Activated CD4-positive, alpha-beta memory T cell treated with anti-CD3 and anti-CD28 coated beads for 36 hours (primary cell): ENCODE measurements at places on chromosomes 1 and 21. TPM values are rescaled to one million over a fixed set of nuclear protein-coding genes. Genes with fewer than 3 reads are reported as not detected.

DNA sequence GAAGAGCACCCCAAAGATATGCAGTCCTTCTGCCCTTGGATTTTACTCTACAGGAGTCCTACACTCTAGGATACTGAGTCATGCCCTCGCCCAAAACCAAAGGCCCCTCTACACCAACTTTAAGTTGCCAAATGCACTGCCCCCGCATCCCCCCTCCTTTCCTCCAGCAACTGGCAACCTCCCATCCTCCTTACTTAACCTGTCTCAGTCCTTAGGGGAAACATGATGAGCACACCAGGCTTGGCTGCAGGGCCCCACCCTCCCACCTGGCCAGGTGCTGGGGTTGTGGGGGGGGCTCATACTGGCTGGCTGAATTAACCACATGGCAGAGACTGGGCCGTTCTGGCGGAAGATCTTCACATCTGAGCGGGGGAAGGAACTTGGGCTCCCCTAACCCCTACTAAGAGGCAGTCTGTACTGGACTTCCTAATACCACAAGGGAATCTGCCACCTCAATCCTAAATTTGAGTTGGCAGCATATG is 1.2 kb downstream of the HDGF start:
- peak; percentile 73 for DNase-seq

GRCh38 chr1:95863086-95863485 is 629.1 kb downstream of the RWDD3 start:
- no peak for DNase-seq

- DNase-seq = no peak
Measured at GRCh38 chr1:174785510-174785909, 214.2 kb upstream of the CACYBP start.

DNA sequence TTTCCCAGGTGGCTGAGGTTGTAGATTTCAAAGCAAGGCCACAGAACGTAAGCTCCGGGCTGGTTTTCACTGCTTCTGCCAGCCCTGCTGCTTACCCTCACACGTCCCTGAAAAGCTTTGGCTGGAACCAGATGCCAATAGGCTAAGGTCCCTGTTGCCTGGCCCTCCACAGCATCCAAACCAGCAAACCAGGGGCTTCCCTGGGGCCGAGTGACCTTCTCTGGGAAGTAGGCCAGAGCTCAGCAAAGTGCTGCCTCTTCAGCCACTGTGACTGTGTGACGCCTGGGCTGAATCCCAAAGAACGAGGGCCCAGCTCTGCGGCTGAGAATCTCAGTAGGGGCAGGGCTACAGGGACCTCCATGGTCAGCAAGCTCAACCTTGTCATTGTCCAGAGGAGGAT is 28.9 kb upstream of the RBM15 start:
- DNase-seq = no peak

DNA sequence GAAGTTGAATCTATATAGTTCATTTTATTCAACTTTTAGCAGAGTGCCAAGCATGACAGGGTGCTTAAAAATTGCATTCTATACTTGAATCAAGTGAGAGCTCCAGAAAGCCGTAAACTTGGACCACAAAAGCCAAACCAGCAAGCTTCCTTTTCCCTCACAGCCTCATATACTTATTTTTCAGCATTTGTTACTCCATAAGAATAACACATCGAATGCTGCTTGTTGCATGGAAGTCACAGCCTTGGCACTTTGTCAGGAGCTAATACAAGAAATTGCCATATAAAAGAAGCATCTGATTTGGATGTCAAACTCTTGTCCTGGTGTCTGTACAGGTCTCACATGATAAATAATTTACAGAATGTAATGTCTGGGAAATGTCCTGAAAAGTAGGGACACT is 87.4 kb downstream of the PLXNA2 start:
- no peak for DNase-seq

GRCh38 chr1:80523861-80524260 is 1276.9 kb upstream of the ADGRL2 start:
- no peak for DNase-seq

DNA sequence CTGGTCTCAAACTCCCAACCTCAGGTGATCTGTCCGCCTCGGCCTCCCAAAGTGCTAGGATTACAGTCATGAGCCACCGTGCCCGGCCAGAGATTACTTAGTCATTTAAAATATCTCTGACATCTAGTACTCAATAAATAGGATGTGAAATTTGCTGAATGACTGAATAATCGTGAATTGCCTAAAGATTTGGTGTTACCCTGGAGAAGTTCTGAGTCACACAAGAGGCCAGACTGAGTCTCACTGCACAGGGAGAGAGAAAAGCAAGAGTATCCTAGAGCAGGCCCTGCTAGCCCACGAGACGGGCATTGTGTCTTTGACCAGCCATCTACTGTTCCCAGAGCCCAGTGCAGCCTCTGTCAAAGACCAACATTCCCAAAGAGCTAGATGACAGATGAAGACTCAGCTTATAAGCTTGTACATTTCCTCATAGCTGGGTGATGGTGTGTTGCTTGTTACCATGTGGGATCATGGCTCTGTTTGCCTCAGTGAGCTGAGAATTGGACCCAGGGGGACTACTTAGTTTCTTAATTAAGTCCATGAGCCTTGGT is 5.6 kb upstream of the EIF4G3 start:
- DNase-seq = no peak

- DNase-seq = no peak
Measured at GRCh38 chr1:209040351-209040750, 543.2 kb upstream of the CAMK1G start.

DNA sequence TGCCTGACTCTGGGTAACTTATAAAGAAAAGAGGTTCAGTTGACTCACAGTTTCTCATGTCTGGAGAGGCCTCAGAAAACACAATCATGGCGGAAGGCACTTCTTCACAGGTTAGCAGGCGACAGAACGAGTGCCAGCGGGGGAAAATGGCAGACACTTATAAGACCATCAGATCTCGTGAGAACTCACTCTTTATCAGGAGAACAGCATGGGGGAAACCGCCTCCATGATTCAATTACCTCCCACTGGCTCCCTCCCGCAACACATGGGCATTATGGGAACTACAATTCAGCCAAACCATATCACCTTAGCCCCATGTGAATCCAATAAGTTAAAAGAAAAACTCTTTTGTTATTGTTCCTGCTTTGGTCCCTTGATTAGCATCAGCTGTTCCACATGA is 725.2 kb downstream of the LRRIQ3 start:
- no peak for DNase-seq

DNA sequence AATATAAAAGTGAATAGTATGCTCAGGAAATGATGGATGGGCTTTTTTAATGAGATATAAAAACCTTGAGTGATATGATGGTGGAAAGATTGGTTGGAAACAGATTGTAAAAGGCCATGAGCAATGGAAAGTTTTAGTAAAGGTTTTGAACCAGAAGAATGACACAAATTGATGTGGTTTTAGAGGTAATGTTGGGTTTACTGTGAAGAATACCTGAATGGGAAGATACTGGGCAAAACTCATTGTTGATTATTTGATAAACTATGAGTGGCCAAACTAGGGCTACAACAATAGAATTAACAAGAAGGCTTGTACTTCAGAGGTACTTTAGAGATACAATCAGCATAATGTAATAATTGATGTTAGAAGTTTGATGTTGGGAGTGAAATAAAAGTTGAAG is 108.5 kb downstream of the PTGS2 start:
- DNase-seq = no peak

GRCh38 chr21:34781526-34781925 is 112.7 kb downstream of the CLIC6 start:
- no peak for DNase-seq

GRCh38 chr21:20167059-20167458 is 831.1 kb upstream of the NCAM2 start:
- DNase-seq = no peak

DNA sequence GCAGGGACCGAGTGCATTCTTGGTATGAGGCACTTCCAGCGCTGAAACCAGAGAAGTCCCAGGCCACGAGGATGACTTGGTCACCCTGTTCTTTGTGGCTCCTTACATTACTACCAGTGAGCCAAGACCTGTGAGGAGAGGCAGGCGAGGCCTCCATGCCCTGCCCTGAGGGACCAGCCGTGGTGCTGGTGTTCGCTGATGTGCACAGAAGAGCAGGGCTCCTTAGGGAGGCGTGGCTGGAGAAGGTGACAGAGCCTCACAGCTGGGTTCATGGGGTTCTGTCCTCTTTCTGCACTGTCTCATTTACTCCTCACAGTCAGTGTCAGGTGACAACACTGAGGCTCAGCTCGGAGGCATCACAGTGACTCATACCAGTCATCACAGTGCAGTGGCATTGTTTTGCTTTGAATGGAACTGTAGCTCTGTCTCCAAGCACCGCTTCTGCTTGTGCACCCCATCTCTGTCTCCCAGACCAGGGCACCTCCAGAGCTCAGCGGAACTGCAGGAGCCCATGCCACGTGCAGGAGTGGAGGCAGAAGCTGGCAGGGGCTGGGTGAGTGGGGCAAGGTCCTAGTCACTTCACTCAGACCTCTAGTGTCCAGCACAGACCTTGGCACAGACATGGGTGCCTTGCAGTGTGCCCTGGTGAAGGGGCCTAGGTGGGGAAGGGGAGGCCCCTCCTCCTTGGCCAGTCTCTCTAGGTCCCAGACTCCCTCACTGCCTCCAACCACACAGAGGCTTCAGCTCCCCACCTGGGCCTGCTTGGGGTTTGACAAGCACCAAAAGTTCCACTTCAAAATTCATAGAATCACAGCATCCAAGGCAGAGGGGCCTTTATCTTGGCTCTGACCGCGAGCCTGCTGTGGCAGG is 310.9 kb downstream of the MATN1 start:
- DNase-seq = no peak

DNA sequence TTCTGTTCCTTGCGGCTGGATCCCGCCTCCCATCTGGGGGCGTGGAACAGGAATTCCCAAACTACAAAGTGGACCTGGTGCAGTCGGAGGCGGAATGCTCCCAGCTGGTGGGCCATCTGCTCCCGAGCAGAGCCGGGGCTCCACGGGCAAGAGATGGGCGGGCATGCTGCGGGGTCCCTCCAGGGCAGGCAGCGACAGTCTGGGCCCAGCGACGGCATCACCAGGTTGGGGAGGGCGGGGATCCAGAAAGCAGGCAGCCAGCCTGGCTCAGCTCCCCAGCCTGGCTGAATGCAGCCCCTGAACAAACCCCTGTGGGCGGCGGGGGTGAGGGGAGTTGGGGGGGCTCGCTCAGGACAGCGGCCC is 3.6 kb downstream of the MEGF6 start:
- DNase-seq = no peak

DNA sequence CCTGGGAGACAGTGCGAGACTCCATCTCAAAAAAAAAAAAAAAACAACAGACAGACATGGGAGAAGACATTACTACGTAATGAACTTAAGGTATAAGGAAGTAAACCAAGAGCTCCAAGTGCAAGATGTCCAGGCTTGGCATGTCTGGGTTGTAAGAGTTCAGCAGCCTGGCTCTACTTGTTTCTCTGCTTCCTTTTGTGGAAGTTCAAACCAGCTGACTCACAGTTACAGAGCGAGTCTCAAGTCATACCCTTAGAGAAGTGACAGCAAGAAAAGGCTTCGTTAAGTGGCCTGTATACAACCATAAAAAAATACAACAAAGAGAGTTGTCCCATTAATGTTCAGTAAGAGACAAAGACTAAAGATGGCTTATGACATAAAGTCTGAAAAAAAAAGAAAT is 1.3 kb downstream of the RIT1 start:
- no peak for DNase-seq

DNA sequence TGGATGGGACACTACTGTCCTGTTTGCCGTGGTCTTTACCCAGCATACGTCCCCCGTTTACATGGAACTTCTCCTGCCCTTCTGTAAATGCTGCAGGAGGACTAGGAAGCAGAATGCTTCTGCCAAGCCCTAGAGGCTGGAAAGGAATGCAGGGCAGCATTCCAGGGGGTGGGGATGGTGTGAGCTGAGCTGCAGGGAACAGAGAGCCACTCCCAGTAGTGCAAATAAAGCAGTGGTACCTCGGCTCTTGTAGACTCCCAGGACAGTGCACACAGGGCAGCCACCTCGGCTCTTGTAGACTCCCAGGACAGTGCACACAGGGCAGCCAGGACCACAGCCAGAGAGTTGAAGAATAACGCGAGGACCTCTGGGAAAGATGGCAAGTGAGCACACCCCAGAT is 35.4 kb downstream of the PTPRU start:
- DNase-seq = no peak

DNA sequence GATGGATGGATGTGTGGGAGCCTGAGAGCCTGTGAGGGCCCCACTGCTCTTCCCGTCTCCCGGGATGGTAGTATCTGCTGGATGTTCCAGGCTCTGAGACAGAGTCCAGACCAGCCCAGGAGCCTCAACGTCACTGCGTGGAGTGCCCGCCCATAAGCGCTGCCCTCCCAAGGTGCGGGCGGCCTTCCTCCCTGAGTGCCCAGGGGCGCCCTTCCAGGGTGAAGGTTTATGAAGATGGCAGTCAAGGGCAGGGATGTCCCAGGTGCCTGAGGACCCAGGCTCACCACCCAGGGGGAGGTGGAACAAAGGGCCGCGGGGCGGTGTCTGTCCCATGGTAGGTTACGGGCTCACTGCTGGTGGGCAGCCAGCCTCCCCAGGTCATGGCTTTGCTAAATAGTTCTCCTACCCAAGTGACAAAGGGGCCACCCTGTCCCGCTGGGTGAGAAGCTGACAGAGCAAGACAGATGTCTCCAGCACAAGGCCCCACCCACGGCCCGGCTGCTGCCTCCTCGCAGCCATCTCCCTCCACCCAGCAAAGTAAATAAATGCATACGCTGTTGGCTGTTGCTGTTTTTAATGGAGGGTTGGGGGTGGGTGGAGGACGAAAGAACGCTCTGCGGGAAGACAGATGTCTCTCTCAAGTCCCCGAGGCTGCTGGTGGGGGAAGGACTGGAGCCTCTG is 9.0 kb upstream of the GPR153 start:
- DNase-seq = no peak

GRCh38 chr1:203512517-203512847 is 18.5 kb downstream of the OPTC start:
- DNase-seq = no peak

DNA sequence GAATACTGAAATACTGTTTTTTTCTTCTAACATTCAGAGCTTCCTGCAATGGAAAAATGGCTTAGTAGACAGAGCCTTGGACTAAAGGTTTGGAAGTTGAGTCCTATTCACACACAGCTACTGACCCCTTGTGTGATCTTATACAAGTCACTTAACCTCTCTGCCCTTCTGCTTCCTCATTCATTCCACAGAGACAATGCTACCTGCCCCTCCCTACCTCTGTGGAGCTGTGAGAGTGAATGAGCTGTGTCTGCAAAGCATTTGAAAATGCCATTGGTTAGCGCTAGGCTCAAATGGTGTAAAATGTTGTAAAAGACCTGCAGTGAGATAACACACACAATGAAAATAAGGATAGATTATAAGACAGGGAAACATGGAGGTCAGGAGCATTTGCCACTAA is 214.4 kb downstream of the BARHL2 start:
- DNase-seq = no peak

- DNase-seq = peak; percentile 66
Measured at GRCh38 chr1:212700892-212701819, 1.5 kb upstream of the BATF3 start.

Gene FCRL6
- total RNA-seq = not detected

Gene LMX1A
- not detected for total RNA-seq

Gene ERG
- total RNA-seq = not detected

Gene LCK
- total RNA-seq = 246 TPM

Gene KRTAP19-6
- total RNA-seq = not detected

Gene LAPTM5
- 196 TPM for total RNA-seq

Gene RPE65
- total RNA-seq = not detected
